ENCODE measurements at places on chromosomes 7 and 10.

GRCh38 chr10:120369856-120370276 lies 87.2 kb upstream of the PLPP4 start:
- no peak for DNase-seq

DNA sequence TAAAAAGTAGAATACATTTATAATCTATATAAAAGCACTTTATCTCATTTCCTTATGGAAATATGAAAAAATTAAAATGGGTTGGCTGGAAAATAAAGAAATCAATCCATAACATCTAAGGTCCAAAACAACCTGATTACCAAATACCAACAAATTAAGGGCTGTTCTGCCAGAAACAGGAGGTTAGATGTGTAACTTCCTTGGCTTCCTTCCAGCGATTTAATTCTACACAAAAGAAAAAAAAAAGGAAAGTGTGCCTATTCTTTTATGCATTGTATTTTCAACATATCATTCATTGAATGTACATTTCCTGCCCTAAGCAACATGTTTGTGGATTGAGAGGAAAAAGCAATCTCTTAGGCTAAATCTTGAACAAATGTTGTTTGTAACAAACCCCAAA lies 36.2 kb upstream of the USP6NL start:
- no peak for DNase-seq

GRCh38 chr7:30846378-30846777 lies 65.3 kb upstream of the AQP1 start:
- DNase-seq, result no peak

GRCh38 chr10:62250594-62251198 lies 17.9 kb downstream of the RTKN2 start:
- no peak for DNase-seq

DNA sequence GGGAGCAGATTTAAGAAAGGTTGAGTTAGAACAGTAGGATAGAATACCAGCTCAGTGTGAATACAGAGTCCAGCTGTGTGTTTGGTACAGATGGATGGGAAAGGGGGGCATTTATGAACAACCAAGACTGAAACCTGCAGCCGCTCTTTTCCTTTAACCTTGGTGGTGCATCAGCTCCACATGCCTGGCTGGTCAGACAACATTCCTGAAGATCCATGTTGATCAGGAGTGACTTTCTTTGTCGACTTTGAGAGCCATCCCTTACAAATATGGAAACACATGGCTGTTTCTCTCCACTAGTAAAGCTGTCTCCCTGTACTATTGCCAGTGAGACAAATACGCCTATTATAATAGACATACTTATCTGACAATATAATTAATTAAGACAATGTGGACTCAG lies 476.5 kb upstream of the IGFBP3 start:
- DNase-seq, result no peak

DNA sequence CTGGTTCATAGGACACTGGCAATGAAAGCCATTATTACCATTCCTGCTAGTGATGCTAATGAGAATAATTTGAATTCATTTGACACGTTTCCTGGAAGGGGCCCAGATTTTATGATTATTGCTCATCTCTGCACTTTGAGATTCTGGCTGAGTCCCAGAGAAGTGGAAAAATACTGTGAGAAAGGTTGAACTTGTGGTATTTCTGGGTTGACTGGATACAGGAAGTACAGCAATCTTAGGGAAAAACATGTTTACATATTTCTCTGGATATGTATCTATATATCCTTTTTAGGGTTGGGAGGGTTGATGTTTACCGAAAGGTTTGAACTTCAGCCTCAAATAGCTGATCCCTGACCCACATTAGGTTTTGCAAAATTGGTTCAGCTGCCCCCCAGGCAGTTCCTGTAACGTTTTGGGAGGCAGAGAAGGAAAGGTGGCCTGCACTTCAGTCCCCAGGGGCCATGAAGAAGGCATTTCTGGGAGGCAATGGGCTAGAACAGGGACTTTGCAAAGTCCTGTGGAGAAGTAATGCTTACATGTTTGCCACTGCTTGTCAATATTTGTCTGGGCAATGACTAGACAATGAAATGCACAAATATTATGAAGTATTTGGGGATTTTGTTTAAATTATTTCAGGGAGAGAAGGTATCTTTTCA lies 253.7 kb upstream of the PITRM1 start:
- DNase-seq, result no peak

GRCh38 chr7:42167206-42167605 lies 69.8 kb downstream of the GLI3 start:
- DNase-seq, result no peak

DNA sequence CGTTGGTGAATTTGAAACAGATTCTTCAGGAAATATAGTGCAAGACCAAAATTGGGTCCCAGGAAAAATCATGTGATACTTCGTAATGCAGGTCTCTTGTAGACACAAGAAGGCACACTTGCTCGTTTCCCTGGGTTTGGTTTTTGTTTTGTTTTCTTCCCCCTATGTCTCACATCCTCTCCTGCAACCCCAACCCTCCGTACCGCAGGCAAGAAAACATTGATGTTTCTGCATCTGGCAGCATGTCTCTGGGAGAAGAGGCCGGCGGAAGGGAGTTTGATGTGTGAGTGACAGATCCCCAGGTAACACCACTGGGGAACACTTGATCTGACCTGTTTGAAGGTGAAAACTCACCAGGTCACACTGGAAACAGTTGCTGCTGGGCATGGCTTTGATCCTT lies 718.5 kb downstream of the AUTS2 start:
- DNase-seq, result no peak

DNA sequence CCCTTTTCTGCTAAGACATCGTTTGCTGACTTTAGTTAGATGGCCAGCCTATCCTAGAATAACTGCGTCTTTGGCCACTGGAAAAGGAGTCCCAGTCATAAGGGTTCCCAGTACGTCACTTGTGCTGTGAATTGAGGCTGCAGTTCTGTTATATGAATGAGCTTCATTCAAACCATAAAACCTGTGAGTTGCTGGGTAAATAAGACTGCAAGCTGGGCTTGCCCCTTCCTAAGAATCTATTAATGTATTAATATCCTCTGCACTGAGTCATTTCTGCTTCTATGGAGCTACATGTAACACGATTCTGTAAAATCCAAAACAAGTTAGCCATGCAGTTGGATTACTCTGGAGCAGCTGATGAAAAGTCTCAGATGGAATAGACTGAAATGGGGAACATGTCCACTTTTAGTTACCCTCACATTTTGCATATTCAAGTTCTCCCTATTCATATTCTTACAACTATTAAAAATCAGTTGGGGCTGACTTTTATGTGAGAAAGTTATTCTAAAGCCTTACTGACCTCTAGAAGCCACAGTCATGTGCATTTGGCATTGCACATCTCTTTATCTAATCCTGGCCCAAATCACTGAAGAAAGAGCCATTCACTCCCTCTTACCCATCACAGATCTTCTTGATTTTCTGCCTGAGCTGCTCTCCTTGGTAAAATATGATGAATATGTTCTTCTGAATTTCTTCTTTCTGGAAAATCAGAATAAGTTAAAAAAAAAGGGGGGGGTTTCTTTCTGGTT lies 41.8 kb upstream of the TMEM213 start:
- DNase-seq, result no peak

DNA sequence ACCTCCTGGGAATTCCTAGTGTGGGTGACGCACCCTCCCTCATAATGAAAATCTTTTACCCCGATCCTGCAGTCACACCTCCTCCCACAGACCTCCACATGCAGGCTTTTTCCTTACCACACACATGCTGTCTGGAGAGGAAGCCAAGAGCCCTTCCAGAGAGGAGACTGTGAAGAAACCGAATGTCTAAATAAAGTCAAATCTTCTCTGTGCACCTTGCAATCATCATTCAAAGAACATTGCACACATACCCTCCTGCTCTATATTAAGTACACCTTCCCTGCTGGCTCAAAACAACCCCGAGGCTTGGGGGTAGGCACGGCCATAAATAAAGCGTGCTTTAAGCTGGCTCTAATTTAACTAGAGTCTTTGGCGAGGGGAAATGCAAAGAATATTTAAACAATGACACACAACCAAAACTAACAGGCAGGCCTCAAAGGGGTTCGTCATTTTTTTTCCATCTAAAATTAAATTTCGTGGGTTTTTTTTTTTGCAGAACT lies 34.9 kb downstream of the CALML3 start:
- DNase-seq, result no peak

- no peak for DNase-seq
These were observed 18.5 kb downstream of the ANTXRL start for GRCh38 chr10:46305079-46305818.

DNA sequence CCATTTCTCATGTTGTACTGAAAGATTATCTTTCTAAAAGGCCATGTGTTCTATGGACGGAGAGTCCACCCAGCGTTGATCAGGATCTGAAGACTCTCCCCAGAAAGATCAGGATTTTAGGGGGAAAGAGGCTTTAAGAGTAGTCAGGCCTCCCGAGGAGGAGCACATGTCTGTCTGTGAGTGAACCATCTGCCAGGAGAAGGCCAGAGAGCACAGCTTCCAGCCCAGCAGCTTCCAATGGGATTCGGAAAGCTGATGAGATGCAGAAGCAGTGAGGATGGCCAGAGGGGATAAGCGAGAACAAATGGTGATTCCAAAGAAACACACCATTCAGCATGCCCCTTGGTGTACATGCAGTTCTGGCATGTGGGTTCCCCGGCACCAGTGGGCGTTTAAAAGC lies 88.5 kb upstream of the TCERG1L start:
- DNase-seq, result no peak

DNA sequence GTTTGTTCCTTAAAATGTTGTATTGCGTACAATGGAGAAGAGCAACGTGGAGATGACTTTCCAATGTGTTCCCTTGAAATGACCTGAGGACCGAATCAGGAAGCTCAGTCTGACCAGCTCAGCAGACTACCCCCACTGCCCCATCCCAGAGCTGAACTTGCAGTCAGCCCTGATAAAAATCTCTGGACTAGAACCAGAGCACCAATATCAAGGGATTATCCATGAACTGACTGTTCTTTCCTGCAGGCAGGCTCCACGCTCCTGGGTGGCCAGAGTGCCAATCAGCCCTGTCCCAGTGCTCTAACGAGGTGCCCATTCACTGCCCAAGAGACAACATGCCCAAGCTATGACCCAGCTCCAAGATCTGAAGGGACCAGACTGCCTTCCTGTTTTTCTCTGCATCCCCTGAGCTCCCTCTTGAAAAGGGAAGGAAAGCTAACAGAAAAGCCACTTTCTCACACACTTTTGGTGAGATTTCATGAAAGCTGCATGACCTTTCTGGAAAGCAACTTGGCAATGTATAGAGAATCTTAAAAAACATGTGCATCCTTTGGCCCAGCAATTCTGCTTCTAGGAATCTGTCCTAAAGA lies 130.2 kb downstream of the KCNMA1 start:
- no peak for DNase-seq

- DNase-seq, result no peak
These were observed 130.1 kb downstream of the COBL start for GRCh38 chr7:51186531-51186930.

GRCh38 chr7:57327081-57327480 lies 122.9 kb upstream of the ZNF716 start:
- no peak for DNase-seq

DNA sequence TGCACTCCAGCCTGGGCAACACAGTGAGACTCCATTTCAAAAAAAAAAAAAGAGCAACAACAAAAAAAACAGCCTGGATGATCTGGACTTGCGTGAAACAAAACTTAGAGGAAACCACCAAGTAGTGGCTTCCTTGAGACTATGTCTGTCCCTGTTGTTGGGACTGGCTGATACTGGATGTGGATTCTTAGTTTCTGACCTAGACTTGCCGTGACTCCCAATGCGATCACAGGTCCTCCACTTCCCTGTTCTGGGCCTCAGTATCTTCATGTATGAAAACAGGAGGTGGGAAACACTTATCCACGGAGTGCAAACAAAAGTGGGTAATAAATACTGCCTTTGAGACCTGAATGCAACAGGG lies 125.7 kb downstream of the PRPF18 start:
- DNase-seq, result no peak

DNA sequence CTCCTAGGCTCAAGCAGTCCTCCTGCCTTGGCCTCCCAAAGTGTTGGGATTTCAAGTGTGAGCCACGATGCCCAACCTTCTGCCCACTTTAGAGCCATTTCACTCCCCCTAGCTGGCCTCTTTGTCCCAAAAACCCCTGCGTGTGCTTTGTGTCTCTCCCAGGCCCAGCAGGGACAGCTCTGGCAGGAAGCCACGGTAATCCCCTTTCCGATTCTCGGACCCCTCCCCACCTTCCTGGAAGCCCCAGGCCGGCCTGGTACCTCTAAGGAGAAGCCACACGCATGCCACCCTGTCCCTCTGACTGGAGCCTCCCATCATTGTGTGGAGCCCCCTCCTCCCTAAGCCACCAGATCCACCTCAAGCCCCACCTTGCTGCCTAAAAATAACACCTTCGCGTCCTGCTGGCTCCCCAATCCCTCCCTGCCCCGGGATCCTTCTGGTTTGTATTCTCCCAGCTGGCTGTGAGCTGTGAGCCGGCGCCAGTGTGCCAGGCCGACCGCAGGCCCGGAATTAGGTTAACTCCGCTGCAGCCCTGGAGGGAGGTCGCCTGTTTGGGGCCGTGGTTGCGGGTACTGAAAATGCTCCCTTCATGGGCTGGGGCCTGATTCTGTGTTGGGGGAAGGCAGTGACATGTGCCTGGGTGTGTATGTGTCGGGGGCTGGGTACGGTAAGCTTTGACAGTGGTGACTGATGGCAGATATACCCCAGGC lies 16.4 kb upstream of the SRRM3 start:
- DNase-seq, result no peak

DNA sequence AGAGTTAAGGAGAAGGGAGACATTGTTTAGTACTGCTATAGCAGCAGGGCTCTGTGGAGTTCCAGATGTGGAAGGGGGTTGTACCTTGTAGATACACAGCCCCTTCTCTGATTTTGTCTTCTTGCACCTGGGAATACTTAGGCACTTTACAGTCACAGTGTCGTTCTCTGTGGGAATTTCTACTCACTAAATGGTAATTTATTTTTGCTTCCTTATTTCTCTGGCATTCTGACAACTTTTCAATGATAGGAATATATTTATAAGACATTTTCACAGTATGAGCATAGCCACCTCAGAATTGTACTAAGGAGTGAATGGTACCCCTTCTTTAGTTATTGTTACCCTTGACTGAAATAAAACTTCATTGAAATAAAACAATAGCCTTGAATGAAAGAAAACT lies 132.8 kb downstream of the SUGCT start:
- no peak for DNase-seq

DNA sequence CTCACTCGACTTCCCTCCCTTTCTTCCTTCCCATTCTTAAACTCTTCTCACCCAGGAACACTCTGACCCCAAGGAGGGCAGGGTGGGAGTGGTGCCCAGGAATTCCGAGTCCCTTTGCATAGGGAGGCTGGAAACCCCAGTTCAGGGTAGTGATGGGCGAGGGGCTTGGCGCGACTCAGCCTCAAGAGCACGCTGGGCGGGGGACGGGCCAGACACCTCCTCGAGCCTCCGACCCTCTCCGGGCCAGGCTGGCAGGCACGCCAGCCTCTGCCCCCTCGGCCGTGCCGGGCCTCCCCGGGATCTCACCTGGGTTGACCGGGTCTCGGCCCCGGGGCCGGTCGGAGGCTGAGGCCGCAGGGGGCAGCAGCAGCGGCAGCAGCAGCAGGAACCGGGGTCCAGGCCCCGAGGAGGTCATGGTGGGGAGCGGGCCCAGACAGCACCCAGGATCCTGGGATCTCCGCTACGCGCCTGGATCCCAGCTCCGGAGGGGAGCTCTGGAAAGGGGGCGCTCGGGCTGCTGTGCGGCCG lies 457 bp downstream of the PLOD3 start:
- DNase-seq, result no peak

All from H54 (cell line).